Common myeloid progenitor, CD34-positive (primary cell): ENCODE measurements at places on chromosomes 5 and 9.

- no peak for DNase-seq
Observed at GRCh38 chr9:129262261-129262660, 84.2 kb upstream of the IER5L start.

GRCh38 chr5:113937301-113937700 is 423.8 kb downstream of the YTHDC2 start:
- DNase-seq, result no peak

- no peak for DNase-seq
Observed at GRCh38 chr9:109336409-109336808, 15.6 kb upstream of the EPB41L4B start.

GRCh38 chr9:105030285-105030684 is 102.3 kb upstream of the ABCA1 start:
- no peak for DNase-seq

- DNase-seq, result no peak
Observed at GRCh38 chr5:166639151-166639550, 1652.3 kb upstream of the WWC1 start.

DNA sequence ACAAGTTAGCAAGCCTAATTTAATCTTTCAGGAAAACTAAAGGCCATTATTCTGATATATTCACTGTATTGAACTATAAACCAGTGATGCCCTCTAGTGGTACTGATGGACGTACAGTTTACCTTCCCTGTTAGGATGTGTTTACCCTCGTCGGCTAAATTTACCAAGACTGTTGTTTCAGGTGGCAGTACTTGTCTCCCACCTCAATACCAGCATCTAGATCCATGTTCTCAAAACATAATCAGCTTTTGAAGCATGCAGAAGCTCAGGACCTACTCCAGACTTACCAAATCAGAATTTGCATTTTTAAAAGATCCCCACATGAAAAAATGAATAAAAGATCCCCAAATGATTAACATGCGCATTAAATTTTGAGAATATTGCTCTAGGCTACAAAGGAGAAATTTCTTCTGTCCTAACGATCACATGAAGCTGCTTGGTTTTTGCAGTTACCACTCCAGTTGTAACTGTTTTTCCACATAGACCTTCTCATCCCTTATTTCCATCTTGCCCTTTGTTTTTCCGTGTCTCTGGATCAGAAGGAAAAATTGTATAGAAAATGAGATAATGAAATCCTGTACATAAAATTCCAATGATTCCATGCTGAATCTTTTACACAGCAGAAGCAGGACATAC is 3.2 kb upstream of the BAAT start:
- peak; percentile 51 for DNase-seq

DNA sequence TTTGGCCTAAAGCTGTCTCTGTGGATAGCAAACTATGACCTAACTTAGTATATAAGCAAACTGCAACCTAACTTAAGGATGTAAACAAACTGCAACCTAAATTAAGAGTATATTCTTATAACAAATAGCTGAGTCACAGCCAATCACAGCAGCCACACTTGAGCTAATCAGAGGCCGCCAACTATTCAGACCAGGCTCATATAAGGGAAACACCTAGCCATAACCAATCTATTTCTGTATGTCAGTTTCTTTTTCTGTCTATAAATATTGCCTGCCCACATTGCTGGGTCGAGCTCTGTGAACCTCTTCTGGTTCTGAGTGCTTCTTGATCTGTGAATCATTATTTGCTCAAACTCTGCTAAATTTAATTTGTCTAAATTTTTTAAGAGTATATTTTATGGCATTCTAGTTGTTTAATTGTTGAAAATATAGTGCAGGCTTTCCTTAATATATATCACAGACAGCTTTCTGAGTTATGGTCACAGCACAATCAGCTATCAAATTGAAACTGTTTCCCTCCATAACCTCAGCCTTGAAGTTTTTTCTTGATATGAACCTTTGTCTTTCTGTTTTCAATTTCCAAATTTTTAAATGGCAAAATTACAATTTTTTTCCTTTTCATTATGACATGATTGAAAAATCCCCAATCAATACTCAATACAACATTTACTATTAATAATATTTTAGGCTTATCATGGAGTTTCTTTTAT is 327.1 kb upstream of the NUDT12 start:
- DNase-seq, result no peak

- DNase-seq, result no peak
Observed at GRCh38 chr5:52597625-52598024, 190.1 kb upstream of the ITGA1 start.

DNA sequence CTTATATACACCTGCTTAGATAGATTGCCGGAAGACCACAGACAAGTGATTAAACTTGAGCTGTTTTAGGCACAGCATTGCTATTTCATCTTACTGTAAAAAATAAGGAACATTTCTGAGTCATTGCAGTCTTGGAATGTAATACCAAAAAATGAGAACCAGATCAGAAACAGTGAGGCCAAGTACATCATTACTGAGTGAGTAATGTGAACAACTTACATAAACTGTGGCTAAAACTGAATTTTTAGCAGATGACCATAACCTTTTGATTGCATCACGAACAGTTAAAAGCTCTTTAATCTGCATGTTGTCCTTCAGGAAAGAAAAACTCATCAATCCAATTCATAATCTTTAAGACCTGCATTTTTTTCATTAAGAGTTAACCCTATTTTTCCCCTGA is 157.1 kb upstream of the FGF10 start:
- no peak for DNase-seq

- DNase-seq, result no peak
Observed at GRCh38 chr5:65394087-65394486, 87.6 kb downstream of the ADAMTS6 start.

- DNase-seq, result peak; percentile 17
Observed at GRCh38 chr9:75855509-75855908, 35.0 kb upstream of the PCSK5 start.

DNA sequence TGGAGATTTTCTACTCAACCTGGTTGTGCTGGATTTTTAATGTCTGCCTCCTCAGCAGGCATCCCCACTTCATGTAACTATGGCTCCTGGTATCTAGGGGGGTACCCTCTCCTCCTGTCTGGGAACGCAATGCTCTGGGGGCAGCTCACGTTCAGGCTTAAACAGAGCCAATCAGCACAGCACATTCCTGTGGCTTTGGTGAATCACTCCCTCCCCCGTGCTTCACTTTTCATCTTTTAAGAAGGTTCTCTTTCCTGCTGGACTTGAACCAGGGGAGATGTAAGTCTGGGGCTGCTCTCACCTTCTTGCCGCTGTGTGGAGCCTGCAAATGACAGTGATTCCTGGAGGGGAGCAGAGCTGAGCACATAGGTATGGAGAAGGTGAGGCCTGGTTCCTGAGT is 101.2 kb downstream of the MSX2 start:
- DNase-seq, result no peak

GRCh38 chr5:127962491-127962890 is 121.1 kb upstream of the SLC12A2 start:
- DNase-seq, result no peak

DNA sequence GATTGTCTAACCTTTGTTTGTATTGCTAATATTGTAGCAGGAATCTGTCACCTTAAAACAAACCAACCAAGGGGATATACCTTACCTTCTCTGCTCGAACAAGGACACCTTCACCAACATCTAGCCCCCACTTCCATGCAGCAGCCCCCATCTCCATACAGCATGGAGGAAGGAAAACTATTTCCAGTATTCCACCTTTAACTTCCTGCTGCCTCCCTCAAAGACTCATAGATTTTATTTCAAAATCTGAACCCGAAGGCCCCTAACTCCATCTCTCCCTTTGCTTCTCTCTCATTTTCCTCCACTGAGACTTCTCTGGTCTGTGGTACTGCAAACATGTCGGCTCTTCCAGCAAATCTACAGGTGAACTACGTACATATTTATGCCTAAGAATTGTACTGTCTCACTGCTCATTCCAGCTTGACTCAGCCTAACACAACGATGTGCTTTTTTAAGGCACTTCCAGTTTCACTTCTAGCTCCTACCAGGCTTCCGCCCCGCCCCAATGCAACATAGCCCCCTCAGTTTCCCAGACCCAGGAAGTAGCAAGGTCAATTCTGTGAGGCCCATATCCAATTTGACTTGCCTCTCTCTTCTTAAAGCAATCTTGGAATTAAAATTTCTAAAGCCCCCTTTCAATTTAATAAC is 70.7 kb upstream of the RNF38 start:
- DNase-seq, result peak; percentile 87

DNA sequence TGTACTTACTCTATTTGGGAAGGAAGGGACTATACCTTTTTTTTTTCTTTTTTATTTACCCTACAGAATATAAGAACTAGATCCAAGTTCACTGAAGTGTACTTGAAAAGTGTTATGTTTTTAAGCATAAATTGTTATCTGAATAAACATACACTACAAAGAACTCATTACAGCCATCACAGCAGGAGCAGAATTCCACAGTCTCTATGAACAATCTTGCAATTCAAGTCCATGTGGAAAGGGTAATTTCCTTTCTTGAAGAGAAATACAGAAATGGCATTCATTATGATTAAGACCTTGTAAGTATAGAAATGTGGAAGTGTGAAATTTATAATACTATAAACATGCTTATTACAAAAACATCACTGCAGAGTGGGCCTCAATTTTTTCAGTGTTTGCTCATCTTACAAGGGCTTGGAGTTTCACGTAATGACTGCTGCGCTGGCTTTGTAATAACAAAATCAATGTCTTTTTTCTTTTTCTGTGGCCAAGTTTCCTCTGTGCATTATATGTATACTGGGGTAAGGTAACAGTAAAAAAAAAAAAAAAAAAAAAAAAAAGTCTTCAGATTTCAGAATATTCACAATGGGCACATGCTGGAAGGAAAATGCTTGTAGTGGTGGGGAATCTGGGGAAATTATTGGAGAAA is 77.0 kb upstream of the GNA14 start:
- DNase-seq, result no peak
